ENCODE measurements at places on chromosomes 1 and 21.

GRCh38 chr1:184494929-184495328, 108.1 kb downstream of the C1orf21 start:
- DNase-seq, result no peak

GRCh38 chr1:44261171-44261817, 48.0 kb downstream of the DMAP1 start:
- DNase-seq, result no peak

DNA sequence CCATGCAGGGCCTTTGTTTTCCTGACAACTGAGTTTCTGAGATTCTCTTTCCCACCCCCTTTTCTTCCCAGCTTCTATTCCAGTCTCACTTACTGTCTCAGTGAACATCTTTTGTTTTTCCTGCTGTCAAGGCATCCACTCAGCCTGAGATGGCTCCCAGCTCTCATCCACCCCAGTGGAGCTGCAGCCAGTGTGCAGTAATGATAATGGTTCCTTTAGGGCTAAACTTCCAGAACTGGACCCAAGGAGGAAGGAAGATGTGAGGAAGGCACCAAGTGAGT, 44.4 kb upstream of the KIRREL1 start:
- no peak for DNase-seq

DNA sequence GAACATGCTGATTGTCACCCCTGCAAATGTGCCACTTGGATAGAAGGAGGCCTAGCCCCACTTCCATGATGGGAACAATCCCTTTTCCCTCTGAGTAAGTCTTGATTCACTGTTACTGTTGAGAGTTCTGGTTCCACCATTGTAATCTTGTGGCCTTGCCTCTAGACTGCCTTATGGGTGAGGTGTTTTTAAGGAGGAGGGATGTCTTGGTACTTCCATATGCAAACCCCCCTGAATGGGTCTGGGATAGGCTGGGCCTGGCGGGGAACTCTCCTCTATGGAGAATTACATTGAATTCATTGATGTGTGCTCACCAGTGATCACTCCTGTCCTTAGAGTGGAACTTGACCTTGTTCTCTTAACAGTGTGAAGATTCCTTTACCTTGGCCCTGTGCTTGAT, 5.8 kb downstream of the GALNT2 start:
- DNase-seq, result no peak

DNA sequence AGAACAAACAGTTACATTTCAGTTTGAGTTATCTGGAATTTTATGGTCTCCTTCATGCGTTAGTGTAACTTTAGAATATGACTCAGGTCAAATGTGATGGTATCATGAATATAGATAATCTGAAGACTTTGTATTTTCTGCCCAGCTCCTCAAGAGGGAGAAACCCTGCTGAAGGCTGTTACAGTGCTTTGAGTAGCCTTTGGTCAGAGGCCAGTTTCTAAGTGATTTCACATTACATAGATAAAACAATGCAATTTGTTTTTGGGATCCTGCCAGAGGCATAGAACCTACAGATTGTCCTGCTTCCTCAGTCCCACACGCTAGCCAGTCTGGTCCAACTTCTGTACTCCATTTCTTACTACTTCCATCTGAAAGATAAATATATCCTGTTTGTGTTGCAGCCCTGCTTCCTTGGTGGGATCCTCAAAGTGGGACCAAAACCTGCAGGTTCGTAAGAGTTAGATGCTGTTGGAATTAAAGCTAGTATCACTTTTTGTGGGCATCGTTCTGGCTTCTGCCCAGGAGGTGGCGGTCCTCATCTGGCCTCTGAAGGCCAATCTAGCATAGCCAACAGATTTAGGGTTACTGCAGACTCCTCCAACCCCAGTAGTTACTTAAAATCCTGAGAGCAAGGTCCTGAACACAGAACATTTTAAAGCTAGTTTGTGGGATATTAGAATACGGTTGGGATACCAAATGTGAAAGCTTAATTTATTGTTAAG, 645.8 kb upstream of the USP24 start:
- no peak for DNase-seq

DNA sequence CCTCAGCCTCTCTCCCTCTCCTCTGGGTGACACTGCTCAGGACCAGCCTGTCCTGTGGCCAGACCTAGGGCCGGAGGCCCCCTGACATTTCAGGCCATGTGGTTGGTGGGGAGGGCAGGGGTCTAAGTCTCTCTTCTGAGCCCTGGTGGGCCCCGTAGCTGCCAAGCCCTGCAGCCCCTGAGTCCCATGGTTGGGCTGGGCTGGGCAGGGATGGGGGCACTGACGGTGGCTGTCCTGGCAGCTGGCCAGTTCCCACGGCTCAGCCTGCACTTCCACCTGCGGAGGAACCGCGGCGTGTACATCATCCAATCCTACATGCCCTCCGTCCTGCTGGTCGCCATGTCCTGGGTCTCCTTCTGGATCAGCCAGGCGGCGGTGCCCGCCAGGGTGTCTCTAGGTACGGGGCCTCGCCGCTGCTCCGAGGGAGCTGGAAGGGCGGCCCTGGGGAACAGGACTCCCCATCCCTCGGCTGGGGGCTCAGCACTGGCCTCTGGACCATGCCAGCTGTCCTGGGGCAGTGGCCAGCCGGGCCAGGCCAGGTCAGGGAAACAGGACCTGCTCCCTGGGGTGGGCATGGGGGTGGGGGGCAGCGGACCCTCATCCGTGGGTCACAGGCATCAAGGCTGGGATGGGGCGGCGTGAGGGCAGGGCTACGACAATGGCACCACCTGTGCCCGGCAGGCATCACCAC, 9.9 kb downstream of the GABRD start:
- no peak for DNase-seq

GRCh38 chr1:183148599-183148998, 37.5 kb upstream of the LAMC2 start:
- no peak for DNase-seq

GRCh38 chr1:103109311-103109920, 1.1 kb upstream of the COL11A1 start:
- no peak for DNase-seq

DNA sequence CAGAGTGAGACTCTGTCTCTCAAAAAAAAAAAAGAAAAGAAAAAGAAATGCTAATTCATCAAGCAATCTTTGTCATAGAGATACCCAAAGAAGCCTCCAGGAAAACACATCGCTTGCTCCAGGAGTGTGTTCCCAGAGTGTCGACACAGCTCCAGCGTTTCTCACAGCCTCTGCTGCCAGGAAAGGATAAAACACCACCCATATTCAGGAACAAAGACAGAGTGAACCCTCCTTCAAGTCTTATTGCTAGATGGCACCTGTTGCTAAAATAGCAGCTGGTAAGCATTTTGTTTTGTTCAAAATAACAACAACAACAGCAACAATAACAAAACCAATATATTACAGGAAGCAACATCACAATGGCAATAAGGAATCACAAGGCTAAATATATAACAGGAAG, 3.1 kb downstream of the ILDR2 start:
- no peak for DNase-seq

- DNase-seq, result no peak
Measured at GRCh38 chr1:10529765-10530164, 55.0 kb downstream of the PEX14 start.

- no peak for DNase-seq
Measured at GRCh38 chr1:198601936-198602889, 36.6 kb upstream of the PTPRC start.

DNA sequence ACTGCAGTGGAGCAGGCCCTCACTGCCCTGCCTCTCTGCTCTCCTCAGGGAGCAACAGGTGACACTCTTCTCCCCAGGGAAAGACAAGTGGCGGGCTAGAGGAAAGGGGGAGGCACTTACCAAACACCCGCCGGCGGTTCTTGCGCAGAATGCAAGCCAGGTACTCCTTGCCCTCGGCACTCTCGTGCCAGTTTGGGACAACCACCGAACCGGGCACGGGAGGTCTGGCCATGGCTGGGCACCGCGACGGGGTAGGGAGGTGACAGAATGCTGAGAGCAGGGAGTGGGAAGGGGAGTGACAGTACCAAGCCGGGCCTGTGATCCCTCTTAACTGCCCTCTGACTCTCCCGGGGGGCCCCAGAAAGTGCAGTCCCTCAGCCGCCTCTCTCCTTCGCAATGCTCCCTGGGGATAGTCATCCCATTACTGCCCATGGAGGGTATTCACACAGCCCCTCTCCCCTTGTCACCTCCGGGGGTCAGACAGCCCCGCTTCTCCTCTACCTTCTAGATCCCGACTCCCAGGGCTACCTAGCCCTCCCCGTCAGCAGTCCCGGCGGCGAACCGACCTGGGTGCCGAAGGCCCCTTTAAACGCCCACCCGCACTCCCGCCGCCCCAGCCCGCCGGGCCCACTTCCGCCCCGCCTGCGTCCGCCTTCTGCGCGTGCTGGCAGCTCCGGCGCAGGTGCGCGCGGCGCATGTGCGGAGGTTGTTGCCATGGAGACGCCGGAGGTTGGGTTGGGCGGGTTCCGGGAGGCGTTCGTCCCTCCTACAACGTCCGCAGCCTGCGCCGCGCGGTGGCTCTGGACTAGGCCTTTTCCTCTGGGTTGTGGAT, at the start of gene CPLANE2:
Gene CPLANE2, minus strand, starts transcription at position 673 of the 832 bp plus-strand sequence. Its CDS starts 441 bp downstream, at position 232.
- peak; percentile 84 for DNase-seq

DNA sequence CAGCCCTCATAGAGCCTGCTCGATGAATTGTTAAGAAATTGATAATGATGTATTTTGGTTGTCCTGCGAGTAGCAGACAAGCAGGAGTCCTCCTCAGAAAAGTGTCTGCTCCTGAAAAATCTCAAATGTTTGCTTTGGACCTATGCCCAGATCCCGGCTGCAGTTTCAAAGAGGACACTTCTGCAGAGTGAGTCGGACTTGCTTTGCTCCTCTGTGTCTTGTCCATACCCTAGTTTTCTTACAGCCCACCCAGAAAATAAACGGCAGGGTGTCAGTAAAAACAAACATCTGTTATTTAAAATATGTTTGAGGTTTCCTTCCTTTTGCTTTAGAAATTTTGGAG, 2.8 kb downstream of the S100A10 start:
- DNase-seq, result no peak

DNA sequence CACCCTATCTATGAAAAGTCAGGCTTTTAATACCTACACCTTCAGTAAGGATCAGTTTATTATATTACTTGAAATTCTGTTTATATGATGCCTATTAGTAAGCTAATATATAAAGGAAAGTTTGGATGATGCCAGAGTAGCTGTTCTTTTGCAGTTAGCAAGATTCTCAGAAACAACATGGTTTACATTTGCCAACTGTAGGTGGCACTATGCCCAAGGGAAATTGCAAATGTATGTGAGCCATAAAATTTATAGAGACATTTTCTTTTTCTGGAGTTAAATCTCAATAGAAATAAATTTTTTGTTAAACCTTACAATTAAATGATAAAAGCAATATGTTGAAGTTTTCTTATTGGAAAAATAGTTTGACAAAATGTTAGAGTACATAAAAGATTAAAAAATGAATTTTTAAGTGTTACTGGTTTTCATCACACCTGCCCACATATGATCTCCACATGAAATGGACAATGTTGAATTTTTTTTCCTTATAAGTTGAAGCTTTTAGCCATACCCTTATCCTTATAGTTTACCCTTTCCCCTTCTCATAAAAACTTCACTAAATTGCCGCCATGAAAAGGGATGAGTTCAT, 32.1 kb upstream of the EPHX4 start:
- peak; percentile 1 for DNase-seq

- DNase-seq, result peak; percentile 44
Measured at GRCh38 chr1:67429011-67429527, 1.1 kb downstream of the SERBP1 start.

DNA sequence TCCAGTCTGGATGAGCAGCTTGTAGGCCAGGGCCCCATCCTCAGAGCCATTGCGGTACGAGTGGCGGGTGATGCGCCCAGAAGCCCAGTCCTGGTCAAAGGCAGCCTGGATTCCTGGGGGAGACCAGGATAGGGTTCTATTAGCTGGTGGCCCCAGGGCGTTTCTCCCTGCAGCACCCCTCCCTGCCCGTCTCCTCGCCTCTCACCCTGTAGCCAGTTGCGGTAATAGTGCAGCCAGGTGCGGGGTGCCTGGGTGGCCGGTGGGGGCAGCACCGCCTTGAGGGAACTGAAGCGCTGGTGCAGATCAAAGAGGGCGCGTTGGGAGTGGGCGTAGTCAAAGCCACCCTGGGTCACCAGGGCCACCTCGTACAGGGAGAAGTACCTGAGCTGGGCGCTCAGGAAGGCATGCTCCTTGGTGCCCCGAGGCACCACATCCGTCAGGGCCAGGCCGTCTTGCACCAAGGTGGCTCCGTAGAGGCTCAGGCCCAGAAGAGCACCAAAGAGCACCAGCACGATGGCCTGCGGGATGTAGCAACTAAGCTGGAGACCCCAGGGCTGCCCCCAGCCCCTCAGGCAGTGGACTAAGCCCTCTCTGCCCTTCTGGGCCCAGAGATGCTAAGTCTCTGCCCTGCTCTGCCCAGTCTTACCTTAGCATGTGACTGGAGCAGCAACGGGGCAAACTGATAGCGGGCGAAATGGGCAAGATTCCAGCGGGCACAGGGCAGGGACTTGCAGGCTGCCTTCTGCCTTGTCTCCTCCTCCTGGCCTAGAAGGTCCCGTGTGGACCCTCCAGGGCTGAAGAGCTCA, 15.7 kb downstream of the PTCH2 start:
- no peak for DNase-seq

GRCh38 chr1:177423090-177423489, 252.3 kb downstream of the BRINP2 start:
- DNase-seq, result no peak

DNA sequence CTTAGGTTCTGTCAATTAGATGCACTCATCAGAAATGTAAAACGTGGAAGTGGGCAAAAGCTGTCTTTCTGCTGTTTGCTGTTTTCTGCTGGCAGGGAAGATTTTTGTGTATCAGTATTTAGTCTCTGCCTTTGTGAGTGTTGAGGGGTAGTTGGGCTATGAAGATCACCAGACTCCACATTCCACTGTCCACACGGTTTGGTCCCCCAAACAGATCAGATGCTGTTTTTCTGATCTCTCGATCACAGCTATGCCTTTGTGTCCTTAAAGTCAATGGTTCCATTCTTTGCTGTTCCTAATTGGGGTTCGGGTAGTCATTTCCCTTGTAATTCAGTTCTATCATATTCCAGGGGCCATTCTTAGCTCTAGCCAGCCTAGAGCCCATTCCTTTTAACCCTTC, 27.0 kb upstream of the NPL start:
- no peak for DNase-seq

DNA sequence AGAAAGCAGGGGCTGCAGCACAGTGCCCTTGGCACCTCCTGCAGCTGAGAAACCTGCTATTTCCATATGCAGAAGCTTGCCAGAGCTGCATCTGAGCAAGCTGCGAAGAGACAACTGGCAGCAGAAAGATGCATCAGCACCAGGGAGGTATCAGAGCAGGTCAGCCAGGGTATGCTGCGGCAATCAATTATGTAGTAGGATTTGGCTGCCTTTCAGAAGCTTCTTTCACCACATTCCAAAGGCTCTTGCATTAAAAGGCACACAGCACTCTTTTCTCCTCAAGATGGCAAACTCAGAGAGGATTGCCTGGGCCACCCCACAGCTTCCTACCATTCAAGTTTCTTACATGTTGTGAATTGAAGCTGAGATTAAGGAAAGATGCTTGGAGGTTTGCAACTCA, 47.6 kb upstream of the RAP1A start:
- DNase-seq, result no peak

GRCh38 chr1:210616356-210616755, 287.7 kb downstream of the HHAT start:
- DNase-seq, result no peak

Measured in hippocampal formation (tissue), 2 donors.